ENCODE measurements at places on chromosomes 16 and 17.

GRCh38 chr17:79503126-79503839, 107.6 kb downstream of the RBFOX3 start:
- DNase-seq, result no peak

DNA sequence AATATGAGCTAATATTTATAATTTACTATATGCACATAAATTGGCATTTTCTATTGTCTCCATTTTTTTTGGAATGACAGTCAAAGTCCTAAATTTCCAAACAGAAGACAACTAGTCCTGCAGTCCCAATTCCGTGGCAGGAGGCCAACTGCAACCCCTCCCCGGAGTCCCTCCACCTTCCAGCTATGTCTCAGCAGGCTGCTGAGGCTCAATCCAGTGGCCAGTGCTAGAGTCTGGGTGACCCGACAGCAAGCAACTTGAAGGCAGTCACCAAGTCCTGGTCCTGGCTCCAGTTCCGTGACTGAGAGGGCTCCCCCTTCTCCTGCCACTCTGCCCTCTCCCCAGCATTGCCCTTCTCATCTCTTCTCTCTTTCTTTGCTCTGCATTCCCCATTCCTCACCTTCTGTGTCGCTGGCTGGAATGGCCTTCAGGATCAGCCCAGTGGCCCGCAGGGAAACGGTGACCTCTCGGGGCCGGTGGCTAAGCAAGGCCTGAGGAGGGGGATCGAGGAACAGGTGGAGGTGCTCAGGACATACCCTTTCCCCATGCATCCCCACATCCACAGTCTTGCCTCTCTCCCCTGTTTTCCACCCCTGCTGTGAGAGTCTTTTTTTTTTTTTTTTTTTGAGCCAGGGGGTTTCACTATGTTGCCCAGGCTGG, 22.4 kb upstream of the MFSD6L start:
- DNase-seq, result no peak

DNA sequence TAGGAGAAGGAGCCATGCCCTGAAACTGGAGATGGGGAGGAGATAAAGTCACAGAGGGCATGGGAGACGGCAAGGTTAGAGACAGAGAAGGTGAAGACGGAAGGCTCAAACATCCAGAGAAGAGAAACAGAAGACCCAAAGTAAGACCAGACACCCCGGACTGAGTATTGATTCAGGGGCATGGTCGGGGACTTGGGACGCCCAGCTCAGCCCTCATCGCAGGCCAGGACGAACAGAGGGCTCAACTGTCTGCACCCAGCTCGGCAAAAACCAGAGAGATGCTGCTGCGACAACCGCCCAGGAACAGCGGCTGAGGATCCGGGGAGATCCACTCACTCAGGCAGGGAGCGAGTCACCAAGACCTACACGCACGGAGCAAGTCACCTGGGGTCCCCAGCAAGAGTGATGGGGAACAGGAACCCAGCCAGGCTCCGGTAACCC, 999 bp downstream of the XYLT1 start:
- no peak for DNase-seq

DNA sequence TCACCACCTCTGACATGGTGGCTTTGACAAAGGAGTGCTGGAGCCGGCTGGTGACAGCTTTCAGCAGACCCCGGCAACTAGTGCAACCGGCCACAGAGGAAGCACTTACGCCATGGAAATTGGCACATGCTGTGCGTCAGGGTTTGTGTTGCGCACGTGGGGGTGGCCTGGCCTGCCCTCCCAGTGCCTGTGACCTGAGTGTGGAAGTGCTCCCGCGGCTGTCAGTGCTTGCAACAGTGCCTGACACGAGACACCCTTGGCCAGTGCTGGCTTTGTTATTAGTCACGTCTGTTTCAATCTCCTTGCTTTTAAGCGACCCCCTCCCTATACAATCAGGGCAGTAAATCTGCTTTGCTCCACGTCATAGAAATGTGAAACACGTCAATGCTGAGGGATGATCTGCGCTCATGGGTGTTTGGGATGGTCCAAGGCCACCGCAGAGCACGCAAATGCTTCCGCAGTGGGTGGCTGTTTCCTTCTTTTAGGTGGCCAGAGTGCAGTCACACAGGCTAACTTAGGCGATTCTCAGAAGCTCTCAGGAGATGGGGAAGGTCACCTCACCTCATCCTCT, 64.3 kb downstream of the PGS1 start:
- no peak for DNase-seq

DNA sequence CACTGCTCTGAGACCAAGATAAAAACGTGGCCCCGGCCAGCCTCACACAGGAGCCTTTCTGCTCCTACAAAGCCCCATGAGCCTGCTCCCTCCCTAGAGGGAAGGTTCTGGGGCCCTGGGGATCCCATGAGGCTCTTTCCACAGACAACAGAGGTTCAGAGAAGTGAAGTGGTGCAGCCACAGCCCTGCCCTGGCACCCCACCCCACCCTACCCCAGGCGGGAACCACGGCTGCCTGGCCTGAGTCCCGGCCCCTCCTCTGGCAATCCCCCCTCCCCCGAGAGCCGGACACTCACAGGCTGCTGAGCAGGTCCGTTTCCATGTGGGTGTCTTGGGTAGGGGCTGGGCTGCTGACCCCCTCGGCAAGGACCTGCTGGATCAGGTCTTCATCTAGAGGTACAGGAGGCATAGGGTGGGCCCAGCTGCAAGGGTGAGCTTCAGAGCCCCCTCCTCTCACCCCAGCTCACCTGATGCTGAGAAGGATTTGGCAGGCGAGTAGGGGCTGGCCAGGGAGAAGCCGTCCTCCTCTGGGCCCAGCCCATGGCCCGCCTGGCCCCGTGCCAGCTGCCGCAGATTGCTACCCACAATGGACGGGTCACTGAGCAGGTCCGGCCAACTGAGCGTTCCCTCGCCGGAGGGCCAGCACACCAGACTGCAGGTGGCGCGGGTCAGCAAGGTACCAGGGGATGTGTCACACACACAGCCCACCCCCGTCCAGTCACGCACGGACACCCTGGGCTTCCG, 38.7 kb downstream of the PKD1 start:
- no peak for DNase-seq

Measured in HFF-Myc (cell line).